ENCODE measurements at places on chromosomes 12 and 14. TPM values are rescaled to one million over a fixed set of nuclear protein-coding genes. Genes with fewer than 3 reads are reported as not detected.
A peak's percentile ranks its signal among the peaks of the same experiment; 100 is the strongest.

BHLHE41 gene
- total RNA-seq = 4.3 TPM

COX14 gene
- 59.9 TPM for total RNA-seq

MMP14 gene
- total RNA-seq = 1,063 TPM

LALBA gene
- total RNA-seq = not detected

CLEC1A gene
- total RNA-seq = not detected

TMEM229B gene
- total RNA-seq = 1.3 TPM

DNA sequence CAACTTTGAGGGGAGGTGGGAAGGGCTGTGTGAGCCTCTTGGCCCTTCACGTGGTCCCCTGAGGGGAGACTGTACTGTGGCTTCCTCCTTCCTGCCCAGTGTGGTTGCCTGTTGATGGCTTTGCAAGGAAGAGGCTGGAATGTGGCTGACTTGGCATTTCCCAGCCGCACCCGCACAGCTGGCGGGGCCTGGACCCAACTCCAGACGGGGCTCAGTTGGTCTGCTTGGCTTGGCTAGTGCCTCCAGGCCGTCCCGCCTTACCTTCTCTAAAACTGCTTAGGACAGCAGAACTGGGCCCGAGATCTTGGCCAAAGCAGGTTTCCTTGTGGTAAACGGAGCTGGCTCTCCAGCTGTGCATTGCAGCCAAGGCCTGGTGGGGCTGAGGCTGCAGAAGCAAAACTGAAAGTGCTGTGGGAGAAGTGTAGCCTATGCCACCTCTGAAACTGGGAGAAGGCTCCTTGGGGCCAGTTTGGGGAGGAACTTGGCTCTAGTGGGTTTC lies 139.5 kb downstream of the SMOC1 start:
- DNase-seq = no peak

GRCh38 chr12:12924169-12924568 lies 27.8 kb downstream of the GPRC5D start:
- DNase-seq = no peak

DNA sequence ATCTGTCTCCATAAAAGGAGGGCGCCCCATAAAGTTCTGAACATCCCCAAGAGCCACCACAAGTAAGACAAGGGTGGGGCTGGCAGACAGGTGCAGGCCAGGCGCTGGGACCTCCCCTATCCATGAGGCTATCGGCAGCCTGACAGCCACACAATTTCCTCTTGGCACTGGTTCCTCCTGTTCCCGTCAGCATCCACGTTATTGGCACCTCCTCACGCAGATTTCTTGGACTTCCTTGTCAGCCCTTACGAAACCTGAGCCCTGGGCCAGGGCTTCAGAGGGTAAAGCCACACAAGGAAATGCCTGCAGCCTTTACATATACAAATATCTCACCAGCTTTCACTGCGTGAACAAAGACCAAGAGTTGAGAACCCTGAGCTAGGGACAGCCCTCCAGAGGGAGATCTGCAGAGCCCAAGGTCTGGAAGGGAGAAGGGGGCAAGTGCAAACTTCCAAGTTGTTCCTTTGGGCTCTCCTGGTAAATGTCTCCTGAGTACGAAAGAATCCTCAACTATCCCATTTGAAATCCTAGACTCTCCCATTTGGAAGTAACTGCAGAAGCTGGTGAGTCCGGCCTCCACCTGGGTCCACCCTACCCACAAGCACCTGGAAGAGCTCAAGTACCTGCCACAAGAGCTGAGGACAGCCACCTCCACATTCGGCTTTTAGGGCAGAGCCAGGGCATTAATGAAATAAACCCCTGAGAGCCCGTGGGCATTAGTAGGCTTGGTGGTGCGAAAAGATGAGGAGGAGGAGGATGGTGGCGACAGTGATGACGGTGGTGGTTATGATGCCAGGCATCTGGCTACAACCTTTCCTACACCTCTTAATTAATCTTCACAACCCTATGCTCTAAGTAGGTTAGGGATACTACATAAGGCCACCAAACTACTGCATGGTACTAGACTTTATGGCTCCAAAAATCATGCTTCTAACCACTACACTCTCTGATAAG lies 5.5 kb upstream of the TC2N start:
- no peak for DNase-seq

DNA sequence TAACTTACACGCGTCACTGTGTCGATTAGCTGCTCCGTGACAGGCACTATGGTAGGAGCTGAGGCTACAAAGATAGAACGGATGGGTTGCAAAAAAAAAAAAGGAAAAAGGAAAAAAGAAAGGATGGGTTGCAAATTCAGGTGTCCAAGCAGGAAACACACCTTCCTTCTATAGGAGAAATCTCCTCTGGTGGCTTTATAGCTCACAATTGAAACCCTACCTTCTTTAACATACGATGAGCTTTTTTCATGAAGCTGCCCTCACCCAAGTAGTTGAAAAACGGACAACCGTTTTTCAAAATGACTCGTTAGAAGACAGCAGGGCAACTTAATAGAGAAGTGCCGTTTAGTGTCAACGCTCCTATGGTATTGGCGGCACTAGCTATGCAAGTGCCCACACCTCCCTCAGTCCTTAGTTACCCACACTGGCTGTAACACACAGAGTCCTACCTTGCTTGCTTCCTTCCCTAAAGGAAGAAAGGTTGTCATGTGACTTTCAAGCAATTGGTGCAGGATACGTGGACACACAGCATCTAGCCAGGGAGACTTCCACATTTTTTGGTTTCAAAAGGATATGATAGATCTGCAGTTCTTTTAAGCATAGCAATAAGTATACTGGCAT lies 682 bp upstream of the TRIP11 start:
- DNase-seq = peak; percentile 45

DNA sequence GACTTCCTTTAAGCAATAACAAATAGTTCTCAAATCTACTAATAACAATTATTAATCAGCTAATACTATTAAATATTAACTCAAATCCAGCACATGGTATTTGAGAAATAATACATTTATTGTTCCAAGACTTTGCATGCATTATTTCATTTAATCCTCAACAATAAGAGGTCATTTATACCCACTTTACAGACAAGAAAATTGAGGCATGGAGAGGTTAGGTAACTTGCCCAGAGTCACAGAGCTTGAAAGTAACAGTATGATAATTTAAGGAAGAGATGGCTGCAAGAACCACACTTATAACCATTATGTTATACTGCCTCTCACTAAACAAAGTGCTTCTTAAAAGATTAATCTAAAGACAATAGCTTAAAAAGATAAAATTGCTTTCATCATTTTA lies 318.9 kb downstream of the SOX5 start:
- no peak for DNase-seq

DNA sequence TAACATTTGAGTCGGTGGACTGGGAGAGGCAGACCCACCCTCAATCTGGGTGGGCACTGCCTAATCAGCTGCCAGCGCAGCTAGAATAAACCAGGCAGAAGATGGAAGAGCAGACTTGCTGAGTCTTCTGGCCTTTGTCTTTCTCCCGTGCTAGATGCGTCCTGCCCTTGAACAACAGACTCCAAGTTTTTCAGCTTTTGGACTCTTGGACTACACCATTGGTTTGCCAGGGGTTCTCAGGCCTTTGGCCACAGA lies 27.2 kb upstream of the DNM1L start:
- no peak for DNase-seq

- DNase-seq = no peak
These were observed 160.2 kb downstream of the FOXA1 start for GRCh38 chr14:37434867-37435266.

DNA sequence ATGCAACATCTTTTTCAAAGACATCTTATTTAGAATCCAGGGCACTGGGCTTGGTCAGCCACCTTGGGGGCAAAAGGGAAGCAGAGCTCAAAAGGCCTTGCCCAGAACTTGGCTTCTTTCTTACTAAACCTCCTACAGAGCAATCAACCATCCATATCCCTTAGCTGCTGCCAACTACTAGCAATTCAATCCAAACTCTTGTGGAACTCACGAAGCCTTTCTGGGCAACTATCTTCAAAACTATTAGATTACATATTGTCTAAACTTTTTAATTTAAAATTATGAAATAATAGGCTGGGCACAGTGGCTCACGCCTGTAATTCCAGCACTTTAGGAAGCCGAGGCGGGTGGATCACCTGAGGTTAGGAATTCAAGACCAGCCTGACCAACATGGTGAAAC lies 95.5 kb downstream of the PAWR start:
- no peak for DNase-seq

- no peak for DNase-seq
These were observed 766.0 kb upstream of the TBX3 start for GRCh38 chr12:115450017-115450416.

DNA sequence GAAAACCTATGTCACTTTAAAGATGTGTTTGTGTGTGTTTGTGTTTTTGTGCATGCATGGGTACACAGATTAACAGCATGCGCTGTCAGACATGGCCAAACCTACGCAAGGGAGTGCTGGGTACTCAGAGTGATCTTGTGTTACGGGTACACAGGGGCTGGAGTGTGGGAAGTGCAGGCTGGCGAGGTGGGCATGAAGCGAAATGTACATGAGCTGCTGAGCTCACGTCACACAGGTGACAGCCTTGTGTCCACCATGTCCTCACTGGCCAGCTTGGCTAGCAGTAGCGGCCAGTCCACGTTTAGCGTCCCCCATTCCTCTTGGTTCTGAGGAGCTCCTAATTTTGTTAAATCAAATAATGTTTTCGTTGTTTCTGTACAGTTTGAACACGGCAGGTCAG lies 979.7 kb upstream of the TMEM132C start:
- DNase-seq = no peak

GRCh38 chr14:64788706-64789105 lies 84.5 kb downstream of the PLEKHG3 start:
- peak; percentile 97 for DNase-seq

GRCh38 chr14:77212943-77213678 lies 31.5 kb downstream of the TMEM63C start:
- DNase-seq = no peak

- DNase-seq = peak; percentile 91
These were observed 159.2 kb downstream of the TGFB3 start for GRCh38 chr14:75822522-75823141.

DNA sequence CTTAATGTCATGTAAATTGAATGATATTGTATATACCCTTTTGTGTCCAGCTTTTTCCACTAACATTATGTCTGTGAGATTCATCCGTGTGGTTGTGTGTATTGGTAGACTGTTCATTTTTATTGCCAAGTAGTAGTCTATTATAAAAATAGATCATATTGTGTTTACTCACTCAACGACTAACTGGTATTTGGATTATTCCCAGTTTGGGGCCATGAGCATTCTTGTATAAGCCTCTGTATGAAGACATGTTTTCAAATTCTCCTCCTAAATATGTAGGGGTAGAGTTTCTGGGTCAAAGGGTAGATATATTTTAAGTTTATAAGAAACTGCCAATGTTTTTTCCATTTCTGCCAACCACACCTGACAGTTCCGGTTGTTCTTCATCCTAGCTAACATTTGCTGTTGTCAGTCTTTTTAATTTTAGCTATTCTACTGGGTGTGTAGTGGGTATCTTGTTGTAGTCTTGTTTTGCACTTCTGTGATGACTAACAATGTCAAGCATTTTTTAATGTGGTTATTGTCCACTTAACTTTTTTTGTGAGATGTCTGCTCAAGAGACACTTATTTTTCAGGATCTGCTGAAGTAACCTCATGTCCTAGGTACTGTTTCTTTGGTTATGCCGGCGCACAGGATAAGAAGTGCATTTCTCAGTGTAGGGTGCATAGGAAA lies 93.2 kb downstream of the DACT1 start:
- DNase-seq = no peak

GRCh38 chr14:32352631-32353030 lies 23.5 kb downstream of the AKAP6 start:
- peak; percentile 68 for DNase-seq

DNA sequence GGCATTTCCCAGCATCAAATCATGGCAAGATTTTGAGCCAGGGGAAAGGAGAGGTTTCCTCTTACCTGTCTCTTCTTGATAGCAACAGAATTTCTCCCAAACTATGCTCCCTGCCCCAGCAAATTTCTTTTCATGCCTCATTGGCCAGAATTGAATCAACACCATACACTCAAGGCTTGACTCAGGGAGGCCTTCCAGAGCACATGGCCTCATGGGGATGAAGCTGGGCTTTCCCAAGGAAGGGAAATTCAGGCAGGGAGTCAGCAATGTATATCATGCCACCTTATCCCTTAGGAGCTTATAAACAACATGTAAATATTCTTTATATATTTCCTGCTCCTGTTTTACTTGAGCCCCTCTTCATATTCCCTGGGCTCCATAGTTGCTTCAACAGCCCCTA lies 62.1 kb downstream of the ARF6 start:
- DNase-seq = no peak
